Brain (organoid and tissue), 16 donors: ENCODE measurements at places on chromosomes 6 and 20.
A peak's percentile ranks its signal among the peaks of the same experiment; 100 is the strongest.

- no peak for DNase-seq
Measured at GRCh38 chr6:130132286-130132701, 90.5 kb downstream of the SAMD3 start.

GRCh38 chr6:150128425-150128824, 14.4 kb upstream of the PPP1R14C start:
- no peak for DNase-seq

- no peak for DNase-seq
Measured at GRCh38 chr6:24122139-24122538, 3.9 kb upstream of the NRSN1 start.

DNA sequence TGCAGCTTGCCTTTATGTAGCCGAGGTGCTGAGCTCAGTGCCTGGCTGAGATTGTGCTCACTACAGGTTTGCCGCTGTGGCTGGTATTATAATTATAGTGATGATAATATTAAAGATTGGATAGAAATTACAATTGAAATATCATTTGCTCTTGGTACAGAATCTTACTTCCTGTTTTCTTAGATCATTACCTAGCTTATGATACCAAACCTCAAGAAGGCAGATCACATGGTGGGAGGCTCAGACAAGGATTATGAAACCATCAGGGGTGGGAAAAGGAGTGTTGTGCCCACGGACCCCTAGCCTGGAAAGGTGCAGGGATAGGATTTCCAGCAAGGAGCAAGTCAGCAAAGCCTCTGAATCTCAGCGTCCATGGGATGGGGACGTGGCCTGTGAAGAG, 70.6 kb downstream of the IGF2R start:
- no peak for DNase-seq

GRCh38 chr6:20542927-20543602, 8.8 kb downstream of the CDKAL1 start:
- no peak for DNase-seq

- no peak for DNase-seq
Measured at GRCh38 chr6:101961357-101961756, 567.8 kb downstream of the GRIK2 start.

GRCh38 chr6:14312587-14312986, 195.0 kb downstream of the CD83 start:
- no peak for DNase-seq

DNA sequence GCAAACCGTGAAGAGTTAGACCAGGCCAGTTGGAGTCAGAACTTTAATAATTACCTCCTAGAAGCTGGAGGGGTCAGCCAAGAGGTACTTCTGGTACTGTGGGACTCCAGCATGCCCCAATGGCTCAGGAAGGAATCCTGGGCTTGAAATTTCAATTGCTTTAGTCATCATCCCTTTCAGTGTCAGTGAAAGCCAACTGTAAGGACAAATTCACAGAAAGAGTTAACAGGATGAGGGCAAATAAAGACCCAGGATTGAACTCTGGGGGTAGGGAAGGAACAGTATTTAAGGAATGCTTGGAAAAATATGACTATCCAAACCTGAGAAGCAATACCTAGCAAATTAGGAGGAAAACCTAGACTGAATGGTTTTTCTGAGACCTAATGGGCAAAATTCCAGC, 735.1 kb upstream of the MARCKS start:
- no peak for DNase-seq

GRCh38 chr6:150006961-150007464, 18.3 kb downstream of the RAET1L start:
- DNase-seq: no peak

GRCh38 chr6:324729-325125, 32.4 kb downstream of the DUSP22 start:
- no peak for DNase-seq

DNA sequence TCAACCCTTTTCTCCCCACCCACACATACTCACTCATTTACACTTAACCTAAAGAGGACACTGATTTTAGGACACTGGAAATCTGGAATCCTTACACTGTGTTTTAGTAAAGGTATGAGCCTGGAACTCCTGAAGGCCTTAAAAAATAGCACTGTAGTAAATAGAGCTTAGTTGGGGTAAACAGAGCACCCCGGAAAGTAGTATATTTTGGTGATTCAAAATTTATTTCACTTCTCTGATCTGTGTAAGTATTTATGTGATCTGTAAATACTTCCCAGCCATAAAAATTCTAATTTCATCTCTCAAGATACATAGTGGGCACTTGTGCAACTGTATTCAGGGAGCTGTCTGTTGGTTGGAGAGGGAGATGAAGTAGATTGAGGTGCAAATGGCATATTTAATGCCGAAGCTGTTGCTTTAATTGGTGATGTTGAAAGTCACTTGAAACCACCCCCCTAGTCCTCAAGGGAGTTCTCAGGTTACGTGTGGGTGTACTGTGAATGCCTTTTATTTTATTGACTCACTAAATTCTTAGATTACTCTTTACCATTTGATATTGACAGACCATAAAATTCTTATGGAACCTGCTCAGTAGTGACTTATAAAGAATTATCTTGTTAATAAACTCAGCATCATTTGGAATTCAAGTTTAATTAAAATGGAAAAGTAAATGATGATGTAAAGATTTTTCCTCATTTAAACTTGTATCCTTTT, 154.9 kb downstream of the SOX4 start:
- peak; percentile 61 for DNase-seq

- DNase-seq: no peak
Measured at GRCh38 chr6:136991646-136992045, 53.1 kb downstream of the IL20RA start.

DNA sequence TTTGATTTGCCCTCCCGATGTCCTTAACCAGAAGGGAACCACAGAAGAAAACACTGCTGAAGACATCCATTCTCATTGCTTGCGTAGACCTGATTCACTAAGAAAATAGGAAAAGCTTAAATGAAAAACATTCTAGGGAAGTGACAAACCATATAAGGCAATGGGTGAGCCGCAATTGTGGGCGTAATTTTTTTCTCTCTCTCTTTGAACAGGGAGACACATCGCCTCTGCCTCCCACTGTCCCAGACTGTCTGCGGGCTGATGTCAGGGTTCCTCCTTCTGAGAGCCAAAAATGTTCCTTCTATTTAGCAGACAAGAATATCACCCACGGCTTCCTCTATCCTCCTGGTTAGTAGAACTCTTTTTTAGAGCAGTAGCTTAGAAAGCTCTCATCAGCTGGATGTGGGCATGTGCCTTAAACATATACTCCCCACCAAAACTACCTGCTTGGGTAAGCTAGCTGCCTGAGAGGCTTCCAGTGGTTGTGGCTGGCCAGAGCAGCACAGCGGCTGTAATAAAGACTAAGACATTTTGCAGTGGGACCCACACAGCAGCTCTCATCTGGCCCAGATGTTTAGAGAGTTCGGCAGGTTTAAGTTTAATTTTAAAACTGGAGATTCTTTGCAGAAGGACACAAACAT, 22.7 kb upstream of the CTAGE9 start:
- no peak for DNase-seq

- DNase-seq: no peak
Measured at GRCh38 chr6:674406-674805, 17.5 kb upstream of the HUS1B start.

DNA sequence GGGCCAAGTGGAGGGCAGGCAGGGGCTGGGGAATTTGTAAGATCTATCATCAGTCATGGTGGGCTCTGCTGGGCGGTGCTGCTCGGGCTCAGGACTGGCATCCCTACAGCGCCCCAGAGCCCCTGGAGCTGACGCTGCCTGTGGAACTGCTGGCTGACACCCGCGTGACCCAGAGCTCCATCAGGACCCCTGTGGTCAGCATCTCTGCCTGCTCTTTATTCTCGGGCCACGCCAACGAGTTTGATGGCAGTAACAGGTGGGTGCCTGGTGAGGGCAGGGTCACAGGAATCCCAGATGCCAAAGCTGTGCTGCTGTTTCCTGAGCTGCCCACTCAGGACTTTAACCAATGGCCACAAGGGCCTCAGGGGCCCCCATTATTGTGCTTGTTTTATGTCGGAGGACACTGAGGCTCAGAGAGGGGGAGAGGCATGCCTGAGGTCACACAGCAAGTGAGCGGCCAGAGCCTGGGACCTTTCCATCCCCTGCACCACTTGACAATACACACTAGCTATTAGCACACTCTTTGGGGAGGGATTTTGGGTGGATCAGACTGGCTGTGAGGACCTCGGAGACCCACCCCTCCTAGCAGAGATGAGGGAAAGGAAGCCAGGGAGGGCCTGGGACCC, 6.3 kb downstream of the BPIFB2 start:
- no peak for DNase-seq

- DNase-seq: no peak
Measured at GRCh38 chr6:91415031-91415605, 828.2 kb upstream of the MAP3K7 start.

DNA sequence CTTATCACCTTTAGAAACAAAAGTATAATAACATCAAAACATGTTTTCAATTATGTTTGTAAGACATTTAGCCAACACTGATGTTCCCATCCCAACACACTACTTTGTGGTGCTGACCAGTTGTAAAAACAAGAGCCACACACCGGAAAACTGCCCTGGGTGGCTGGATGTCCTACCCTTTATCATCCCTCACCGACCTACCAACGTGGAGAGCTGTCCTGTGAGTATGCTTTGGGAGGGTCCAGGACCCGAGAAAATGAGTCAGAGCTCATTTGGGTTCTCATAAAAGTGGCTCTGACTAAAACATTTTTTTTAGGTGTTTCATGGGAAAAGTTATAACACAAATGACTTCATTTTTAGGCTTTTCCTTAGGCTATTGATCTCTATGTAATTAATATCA, 29.3 kb upstream of the CTAGE9 start:
- no peak for DNase-seq

GRCh38 chr6:36731622-36732310, 34.1 kb downstream of the RAB44 start:
- DNase-seq: no peak

DNA sequence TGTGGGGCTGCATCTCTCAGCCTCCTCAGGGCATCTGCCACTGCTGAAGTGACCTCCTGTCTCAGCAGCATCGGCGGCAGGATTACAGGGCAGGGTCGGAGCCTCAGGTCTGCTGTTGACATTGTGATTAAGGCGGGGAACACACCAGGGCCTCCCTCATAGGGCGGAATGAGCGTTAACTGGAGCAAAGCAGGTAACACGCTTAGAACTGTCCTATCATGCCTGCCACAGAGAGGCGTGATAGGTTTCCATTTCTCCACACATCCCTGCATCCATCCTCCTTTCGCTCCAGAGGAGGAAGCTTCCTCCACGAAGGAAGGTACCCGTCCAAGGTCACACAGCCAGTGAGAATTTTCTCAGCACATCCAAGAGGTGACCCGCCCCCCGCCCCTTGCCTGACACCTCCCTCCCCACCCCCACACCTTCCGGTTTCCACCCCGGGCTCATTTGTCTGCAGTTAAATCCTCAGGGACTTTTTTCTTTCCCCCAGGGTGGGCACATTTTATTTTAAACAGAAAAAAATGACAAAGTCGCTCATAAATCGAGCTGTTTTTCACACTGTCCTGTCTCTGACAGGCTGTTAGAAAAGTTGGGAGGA, 200.8 kb downstream of the TFAP2C start:
- no peak for DNase-seq
